ENCODE measurements at places on chromosomes 6 and 20. TPM values are rescaled to one million over a fixed set of nuclear protein-coding genes. Genes with fewer than 3 reads are reported as not detected.

Gene TREM2
- 0.90 TPM for polyA plus RNA-seq

GRCh38 chr20:9066191-9066590 lies 2.7 kb upstream of the PLCB4 start:
- H3K27me3 ChIP-seq = peaks cover 8% of the 10 kb centered on the region
- no peak overlapping the region for H3K27ac ChIP-seq
- H3K4me1 ChIP-seq = peaks cover 3% of the 10 kb centered on the region
- no peaks in the 10 kb centered on the region for H3K36me3 ChIP-seq
- no peak for DNase-seq
- H3K4me3 ChIP-seq = no peak overlapping the region

DNA sequence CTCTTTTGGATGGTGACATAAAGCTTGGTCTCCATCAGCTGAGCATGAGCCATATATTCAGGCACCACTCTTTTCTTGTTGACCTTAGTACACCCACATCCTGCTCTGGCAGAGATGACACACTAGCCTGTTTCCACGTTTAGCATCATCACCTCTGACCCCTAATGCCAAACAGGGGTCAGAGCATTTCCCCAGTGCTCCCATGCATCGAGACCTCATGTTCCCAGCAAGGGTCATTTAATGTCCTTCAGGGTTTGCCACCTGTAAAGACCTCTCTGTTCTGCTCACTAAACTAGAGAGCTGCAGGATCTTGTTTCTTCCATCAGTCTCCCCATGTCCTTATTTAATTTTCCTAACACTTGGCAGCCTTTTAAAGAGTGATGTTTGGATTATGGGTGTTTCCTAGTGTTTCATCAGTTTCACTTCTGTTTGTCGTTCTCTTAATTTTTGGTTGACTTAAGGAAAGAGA lies 97.5 kb downstream of the AIG1 start:
- peaks cover 12% of the 10 kb centered on the region for H3K4me1 ChIP-seq
- H3K27ac ChIP-seq = peak overlapping the region; percentile 13
- H3K27me3 ChIP-seq = no peaks in the 10 kb centered on the region
- H3K36me3 ChIP-seq = no peaks in the 10 kb centered on the region

DNA sequence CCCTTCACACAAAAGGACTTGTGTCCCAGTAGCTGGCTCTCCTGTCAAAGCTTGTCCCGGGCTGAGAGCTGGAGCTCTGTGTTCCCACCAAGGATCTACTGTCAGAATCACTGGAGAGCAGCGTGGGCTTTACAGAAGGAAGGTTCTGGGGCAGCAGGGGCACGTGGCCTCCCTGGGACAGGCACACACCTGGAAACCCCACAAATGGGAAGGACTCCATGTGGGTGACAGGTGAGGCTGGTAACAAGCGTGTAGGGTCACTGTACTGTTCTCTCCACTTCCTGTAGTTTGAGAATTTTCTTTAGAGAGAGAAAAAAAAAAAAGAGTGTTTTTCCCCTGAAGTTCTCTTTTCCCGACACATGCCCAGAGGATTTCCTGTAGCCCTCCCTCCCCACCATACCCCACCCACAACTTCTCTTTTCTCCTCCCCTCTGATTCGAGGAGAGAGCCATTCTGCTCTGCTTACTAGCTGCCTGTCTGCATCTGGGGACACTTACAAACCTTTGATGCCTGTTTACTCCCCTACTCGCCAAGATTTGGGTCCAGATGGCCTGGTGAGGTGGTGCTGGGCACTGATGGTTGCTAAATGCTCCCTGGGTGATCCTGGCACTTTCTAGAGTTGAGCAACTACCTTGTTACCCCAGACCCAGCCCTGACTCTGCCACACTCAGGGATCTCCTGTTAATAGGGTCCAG lies 84.1 kb upstream of the SIRPA start:
- peaks cover 14% of the 10 kb centered on the region for H3K4me1 ChIP-seq
- H3K27me3 ChIP-seq = no peaks in the 10 kb centered on the region
- peak overlapping the region; percentile 72 for H3K27ac ChIP-seq

GRCh38 chr20:41158082-41158625 lies 20.8 kb downstream of the PLCG1 start:
- H3K4me1 ChIP-seq = no peaks in the 10 kb centered on the region
- no peaks in the 10 kb centered on the region for H3K27me3 ChIP-seq
- no peak for DNase-seq

- H3K27ac ChIP-seq = no peak overlapping the region
- H3K4me1 ChIP-seq = no peaks in the 10 kb centered on the region
- DNase-seq = no peak
- H3K36me3 ChIP-seq = no peaks in the 10 kb centered on the region
- no peaks in the 10 kb centered on the region for H3K27me3 ChIP-seq
- no peak overlapping the region for H3K4me3 ChIP-seq
These were observed 508.6 kb downstream of the UTRN start for GRCh38 chr6:144793744-144794143.

- DNase-seq = no peak
- H3K27me3 ChIP-seq = no peaks in the 10 kb centered on the region
- H3K4me3 ChIP-seq = no peak overlapping the region
These were observed 2.1 kb upstream of the ZKSCAN4 start for GRCh38 chr6:28254121-28254519.

Gene PPP1R14C
- not detected for polyA plus RNA-seq

- H3K27me3 ChIP-seq = no peaks in the 10 kb centered on the region
- peak; percentile 72 for DNase-seq
- peaks cover 6% of the 10 kb centered on the region for H3K4me1 ChIP-seq
- H3K4me3 ChIP-seq = no peak overlapping the region
- H3K27ac ChIP-seq = no peak overlapping the region
These were observed 94.9 kb upstream of the NT5E start for GRCh38 chr6:85354761-85355618.

Gene C6orf118
- not detected for polyA plus RNA-seq

All from liver (tissue), 10 donors.